GDM1 (cell line): ENCODE measurements at places on chromosomes 12 and 14.
A peak's percentile ranks its signal among the peaks of the same experiment; 100 is the strongest.

- no peak for DNase-seq
Measured at GRCh38 chr14:103748534-103748857, 32.9 kb downstream of the ZFYVE21 start.

- DNase-seq = no peak
Measured at GRCh38 chr12:4331221-4331620, 10.2 kb downstream of the TIGAR start.

DNA sequence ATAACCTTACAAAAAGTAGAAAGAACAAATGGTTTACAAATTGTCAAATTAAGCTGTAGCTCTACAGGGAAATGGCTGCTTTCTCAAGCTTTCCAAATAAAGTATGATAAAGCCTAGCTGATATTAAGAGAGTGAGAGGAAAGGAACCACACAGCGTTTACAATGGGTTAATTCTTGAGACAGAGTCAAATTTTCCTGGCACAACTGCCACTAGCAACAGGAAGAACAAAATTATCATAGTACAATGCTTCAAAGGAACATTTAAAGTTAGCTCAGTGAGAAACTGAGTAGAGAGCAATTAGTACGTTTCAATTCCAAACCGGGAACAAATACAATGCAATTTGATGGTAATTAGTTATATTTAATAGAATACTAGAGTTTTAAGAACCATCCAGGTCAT lies 116.0 kb downstream of the PPP1R12A start:
- no peak for DNase-seq

DNA sequence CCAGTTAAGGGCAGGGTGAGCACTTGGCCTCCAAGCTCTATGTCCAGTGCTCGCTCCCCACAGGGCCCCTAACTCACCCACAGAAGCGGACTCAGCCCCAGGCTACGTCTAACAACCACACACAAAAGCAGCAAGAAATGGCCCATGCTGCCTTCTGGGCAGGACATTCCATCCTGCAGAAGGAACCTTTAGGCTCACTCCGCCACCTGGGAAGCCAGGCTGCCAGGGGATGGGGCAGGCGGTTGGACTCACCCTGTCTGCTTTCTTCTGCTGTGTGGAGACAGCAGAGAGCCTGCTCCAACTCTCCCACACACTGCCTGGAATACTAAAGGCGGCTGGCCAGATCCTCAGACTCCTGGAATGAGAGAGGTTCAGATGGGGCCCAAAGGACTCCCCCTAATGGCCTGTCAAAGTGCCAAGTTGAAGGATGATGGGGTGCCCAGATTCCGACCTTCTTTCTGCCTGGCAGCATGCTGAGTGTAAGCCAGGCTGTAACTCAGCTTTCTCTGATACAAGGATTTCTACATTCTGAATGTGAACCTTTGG lies 27.7 kb upstream of the BLTP3B start:
- DNase-seq = no peak

DNA sequence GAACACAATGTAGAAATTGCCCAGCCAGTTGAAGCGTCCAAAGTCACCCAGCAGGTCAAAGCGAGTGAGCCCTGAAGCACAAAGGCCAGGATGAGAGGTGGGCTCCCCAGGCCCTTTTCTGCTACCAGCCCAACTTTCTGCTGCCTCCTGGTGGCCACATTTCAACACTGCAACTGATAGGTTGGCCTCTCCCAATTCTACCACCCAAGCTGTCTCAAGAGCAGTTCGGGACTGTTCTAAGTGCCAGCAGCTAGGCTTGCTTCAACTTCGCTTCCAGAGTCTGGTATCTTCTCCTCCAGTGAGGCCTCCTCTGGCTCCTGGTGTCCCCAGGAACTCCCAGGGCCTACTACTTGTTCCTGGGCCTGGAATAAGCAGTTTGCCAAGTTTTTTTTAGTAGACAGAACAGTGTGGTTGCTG lies 3.4 kb upstream of the DHH start:
- DNase-seq = peak; percentile 56

DNA sequence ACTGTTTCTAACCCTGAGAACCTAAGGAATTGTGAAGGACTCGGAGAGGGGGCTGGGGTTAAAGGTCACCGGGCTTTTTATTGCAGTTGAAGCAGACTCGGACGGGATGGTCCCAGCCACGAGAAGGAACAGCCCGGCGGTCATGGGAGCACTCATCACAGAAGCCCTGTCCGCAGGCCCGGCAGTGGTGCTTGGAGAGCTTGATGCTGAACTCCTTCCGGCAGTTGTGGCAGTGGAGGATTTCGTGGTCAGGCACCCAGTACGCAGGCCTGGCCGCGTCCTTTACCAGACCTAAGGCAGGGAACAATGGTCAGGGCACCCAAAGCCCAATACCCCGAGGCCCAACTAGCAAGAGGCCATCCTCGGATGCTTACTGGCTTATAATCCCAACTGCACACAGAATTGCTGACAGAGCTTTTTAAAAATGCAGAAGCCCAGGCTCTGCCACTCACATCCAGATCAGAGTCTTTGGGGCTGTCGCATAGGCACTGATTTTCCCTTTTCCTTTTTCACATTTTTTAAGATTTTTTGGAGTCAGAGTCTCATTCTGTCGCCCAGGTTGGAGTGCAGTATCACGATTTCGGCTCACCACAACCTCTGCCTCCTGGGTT lies 44.7 kb downstream of the DCAF4 start:
- DNase-seq = no peak

GRCh38 chr12:13817131-13817530 lies 164.3 kb downstream of the GRIN2B start:
- no peak for DNase-seq

GRCh38 chr12:96444399-96444798 lies 44.2 kb upstream of the CDK17 start:
- no peak for DNase-seq

- DNase-seq = no peak
Measured at GRCh38 chr14:51488569-51489220, 163.0 kb upstream of the FRMD6 start.

DNA sequence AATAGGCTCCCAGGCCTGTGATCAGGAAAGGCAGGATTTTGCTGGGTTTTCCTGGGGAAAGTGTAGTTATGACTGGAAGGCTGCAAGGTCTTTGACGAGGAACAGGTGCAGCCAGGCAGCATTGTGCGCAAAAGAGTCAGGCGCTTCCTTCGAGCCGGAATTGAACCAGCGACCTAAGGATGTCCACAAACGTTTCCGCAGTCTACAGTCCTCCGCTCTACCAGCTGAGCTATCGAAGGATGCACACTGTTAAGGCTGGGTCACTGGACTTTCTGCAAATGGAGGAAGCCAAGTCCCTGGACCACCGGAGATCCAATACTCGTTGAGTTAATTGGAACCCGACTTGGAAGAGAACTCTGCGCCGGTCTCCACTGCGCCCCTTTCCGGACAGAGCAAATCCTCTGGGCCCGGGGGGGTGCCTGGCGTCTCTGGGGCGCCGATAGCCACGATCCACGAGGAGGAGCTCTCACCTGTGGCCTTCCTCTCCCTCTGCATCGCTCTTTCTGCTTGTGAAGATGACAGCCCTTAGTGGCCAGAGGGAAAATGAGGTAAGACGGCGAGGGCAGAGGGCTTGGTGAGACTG lies 18.4 kb upstream of the OR6S1 start:
- no peak for DNase-seq

- no peak for DNase-seq
Measured at GRCh38 chr14:33835677-33836076, 115.2 kb downstream of the EGLN3 start.

GRCh38 chr12:126069549-126070165 lies 1004.4 kb downstream of the AACS start:
- DNase-seq = peak; percentile 2

DNA sequence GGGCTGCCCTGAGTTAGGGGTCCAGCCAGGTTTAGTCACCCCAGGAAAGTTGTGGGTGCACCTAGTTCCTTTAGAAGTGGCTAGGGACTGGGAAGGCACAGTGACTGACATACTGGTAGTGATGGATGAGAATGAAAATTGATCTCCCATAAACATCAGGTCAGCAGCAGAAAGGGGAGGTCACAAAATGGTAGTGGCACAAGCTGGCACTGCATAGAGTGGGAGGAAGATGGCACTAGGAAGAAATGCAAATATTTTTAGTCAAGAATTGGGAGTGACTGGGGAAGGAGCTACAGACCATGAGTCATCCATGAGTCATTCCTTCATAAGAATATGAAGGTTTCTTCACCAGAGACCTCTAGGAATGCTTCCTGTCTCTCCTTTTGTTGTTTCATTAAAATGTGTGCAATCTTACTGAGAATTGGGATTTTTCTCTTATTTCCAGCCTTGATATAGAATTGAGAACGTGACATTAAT lies 198.3 kb upstream of the AMIGO2 start:
- no peak for DNase-seq

DNA sequence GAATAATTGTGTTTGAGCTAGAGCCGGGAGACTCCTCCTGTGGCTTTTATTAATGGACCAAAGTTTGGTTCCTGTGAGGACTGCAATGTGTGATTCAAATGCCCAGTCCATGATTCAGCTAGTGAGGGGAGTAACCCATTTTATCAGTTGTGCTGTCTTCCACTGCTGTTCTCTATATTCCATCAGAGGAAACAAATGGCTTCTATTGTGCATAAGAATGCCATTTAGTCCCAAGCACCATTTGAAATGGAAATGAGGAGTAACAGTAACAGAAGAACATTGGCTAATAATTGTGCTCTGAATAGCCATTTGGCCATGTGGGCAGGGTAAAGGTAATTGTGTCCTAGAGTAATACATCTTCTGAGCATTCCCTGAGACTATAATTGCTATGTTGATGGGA lies 642.7 kb downstream of the DIO2 start:
- no peak for DNase-seq

- DNase-seq = no peak
Measured at GRCh38 chr12:83859021-83859420, 1053.6 kb downstream of the SLC6A15 start.

DNA sequence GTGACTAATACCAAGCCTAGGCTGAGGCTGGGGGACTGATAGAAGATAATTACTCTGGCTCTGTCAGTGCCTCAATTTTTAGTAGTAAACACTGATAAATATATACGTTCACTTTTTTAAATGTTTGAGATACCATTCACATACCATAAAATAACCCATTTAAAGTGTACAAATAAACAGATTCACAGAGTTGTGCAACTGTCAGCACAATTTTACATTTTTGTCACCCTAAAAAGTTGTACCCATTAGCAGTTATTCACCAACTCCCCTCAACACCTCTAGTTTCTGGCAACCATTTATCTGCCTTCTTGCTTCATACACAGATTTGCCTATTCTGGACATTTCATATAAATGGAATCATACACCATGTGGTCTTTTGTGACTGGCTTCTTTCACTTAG lies 15.1 kb downstream of the PPP1R12A start:
- DNase-seq = no peak

GRCh38 chr12:41621291-41621690 lies 433.2 kb downstream of the PDZRN4 start:
- no peak for DNase-seq

- DNase-seq = no peak
Measured at GRCh38 chr12:129071362-129071761, 218.1 kb downstream of the GLT1D1 start.

- no peak for DNase-seq
Measured at GRCh38 chr12:124484526-124484953, 82.9 kb downstream of the NCOR2 start.

DNA sequence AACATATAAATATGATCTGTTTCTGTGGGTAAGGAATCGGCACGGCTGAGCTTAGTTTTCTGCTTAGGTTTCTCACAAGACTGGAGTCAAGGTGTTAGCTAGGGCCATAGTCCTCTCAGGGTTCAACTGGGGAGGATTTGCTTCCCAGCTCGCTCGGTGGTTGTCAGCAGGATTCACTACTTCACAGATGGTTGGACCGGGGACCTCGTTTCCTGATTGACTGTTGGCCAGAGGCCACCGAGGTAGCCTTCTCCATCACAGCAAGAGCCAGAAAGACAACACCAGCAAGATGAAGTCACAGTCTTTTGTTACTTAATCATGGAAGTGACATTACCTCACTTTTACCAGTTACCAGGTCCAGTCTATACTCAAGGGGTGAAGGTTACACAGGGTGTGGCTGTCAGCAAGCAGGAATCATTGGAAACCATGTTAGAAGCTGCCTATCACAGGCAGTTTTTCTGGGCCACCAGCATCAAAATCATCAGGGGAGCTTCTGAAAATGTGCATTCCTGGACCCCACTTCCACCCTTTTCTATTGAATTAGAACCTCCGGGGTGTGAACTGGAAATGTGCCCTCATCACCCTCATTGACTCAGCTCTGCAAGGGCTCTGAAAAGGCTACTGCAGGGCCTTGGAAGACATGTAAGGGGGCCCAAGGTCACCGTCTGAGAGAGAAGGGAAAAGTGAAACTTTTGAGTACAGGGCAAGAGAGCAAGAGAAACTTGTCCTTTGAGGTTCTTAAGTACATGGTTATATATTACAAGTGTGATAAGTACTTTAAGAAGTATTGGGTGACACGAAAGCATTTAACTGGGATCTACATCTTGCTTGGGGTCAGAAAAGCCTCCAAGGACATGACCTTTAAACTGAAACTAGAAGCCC lies 10.9 kb downstream of the COPS7A start:
- DNase-seq = no peak

GRCh38 chr14:97703006-97703760 lies 906.0 kb downstream of the VRK1 start:
- no peak for DNase-seq

- no peak for DNase-seq
Measured at GRCh38 chr12:107349839-107350238, 256.5 kb upstream of the CRY1 start.

GRCh38 chr14:99069946-99070345 lies 202.1 kb downstream of the BCL11B start:
- DNase-seq = no peak

- no peak for DNase-seq
Measured at GRCh38 chr14:87049950-87050349, 943.0 kb downstream of the GALC start.

GRCh38 chr14:33412450-33412849 lies 473.8 kb downstream of the NPAS3 start:
- no peak for DNase-seq

DNA sequence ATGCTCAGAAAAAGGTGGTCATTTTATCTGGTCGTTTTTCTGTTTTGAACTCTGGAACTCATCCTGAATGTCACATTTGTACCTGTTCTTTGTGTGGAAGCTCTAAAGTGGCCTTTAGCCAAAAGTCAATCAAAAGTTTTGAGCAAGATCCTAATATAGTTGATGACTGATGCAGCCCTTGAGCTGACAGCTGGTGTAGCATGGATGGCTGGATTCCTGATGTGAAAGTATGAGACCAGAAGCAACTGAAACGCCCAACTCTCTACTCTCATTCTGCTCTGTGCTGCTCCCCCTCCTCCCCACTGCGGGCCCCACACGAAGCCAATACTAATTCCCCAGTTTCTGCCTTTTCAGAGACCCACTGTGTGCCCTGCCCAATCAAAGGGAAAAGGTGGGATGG lies 10.3 kb upstream of the MYH7 start:
- DNase-seq = no peak

DNA sequence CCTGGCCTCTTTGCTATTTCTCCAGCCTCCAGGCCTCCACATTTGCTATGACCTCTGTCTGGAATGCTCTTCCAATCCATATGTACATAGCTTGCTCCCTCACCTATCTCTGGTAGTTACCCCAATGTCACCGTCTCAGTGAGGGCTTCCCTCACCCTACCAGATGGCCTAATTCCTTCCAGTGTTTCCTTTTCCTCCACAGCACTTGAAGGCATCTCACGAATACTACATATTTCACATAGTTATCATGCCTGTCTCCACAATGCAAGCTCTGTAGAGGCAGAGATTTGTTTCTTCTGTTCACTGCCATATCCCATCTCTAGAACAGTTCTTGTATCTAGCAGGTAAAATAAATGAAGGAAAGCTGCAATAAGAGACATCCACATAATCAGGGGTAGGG lies 21.3 kb upstream of the HSP90B1 start:
- DNase-seq = no peak

- no peak for DNase-seq
Measured at GRCh38 chr12:29572938-29573337, 75.5 kb upstream of the OVCH1 start.

GRCh38 chr12:1851151-1851701 lies 30.9 kb downstream of the LRTM2 start:
- DNase-seq = peak; percentile 66
